ENCODE measurements at places on chromosomes 6 and 20.

GRCh38 chr6:130840050-130840449, 12.8 kb downstream of the SMLR1 start:
- no peak for DNase-seq

DNA sequence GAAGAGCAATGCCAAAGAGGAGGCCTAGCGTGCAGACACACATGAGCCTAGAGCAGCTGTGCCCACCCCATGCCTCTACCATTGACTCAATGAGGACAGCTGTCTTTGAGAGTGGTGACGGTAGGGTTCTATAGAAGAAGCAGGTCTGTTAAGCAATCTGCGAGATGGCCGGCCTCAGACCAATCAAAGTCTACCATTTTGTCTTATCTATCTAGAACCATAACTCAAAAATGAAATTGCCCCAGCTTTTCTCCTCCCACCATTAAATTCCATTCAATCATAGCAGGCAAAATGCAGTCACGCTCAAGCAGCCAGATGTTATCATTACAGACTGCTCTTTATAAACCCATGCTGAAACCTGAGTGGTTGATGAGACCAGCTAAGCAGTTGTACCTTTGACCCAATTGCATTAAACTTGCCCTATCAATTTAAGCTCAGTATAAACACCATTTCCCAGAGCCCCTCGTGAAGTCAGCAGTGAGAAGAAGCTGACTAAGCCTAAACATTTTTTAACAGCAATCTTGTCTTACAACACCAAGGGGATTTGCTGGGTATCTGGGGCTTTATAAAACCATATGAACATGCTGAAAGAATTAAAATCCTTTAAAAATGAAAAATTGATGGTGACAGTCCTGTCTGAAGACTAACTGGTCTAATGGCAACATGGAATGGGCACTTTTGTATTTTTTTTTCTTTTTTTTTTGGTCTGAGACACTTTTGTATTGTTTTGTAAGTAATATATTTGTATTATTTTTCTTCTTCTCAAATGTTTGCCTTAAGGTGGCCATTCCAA, 57.5 kb downstream of the FOXC1 start:
- peak; percentile 91 for DNase-seq

DNA sequence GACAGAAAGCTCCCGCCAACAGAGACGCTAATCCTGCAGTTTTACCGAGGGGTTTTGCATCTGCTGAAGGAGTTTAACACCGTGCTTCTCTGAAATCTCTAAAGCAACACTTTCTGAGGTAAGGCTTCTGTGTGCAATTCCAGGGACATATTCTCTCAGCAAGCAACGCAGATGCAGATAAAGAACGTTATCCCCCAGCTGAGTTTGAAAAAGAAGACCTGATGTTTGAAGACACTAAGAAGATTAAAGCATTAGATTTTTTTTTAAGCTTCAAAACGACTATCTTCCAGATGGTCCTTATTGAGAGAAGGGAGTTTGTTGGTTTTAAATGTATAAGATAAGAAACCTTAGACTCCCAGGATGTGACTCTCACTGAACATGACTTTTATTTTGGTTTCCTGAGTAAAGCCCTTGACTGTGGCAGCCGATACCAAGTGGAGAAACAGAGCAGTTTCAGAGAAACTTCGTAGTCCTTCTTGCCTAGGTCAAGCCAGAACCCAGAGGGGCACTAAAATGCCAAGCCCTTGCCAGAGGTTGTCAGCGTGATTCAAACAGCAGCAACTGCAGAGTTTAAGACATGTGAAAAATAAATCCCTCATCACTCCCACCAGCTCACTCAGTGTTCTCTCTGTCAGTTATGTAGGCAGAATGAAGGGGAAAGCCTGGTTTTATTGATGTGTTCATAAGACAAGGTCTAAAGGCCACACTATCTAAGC, 353.3 kb upstream of the CNR1 start:
- no peak for DNase-seq

DNA sequence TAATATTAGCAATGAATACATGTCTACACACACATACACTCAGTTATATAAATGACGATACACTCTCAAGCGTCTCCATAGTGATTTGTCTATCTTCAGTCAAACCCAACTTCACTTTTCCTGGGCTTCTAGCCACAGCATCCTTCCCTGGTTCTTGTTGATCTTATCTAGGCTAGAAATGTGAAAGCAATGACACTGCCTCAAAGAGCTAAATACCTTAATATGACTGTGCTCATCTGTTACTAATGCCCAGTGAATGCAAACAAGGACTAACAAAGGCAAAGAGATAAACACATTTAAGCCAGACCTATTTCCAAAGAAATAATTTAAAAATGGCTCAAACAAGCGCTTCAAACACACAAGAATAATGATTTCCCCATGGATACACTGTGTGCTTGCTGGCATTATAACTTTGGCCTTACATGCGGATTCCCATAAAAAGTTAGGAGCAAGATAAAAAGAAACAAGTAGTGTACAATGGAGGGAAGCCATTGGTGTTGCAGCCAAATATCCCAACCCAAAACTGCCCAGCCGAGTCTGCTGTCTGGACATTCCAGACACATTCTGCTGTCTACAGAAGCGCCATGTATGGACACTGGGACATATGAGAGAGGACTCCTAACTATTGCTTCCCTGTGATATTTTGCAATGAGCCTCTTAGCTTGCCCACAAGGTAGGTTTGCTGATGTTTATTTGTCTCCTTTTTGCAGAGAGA, 19.5 kb upstream of the DAAM2 start:
- DNase-seq, result peak; percentile 6

DNA sequence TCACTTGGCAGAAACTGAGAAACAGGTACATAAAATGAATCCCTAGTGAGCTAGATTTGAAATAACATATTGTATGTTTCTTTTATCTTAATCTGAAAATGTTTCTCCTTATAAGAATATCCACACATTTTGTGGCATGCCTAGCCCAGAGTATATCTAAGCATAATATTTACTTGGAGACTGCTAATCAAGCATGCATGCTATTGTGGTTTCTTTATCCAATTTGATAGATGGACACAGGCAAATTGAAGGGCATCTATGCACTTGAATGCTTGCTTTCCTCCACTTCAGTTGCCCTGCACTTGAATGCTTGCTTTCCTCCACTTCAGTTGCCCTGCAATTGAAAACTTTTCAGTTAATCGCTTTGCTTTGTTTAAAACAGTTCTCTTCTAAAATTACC, 729.8 kb downstream of the TBC1D32 start:
- DNase-seq, result no peak

- peak; percentile 19 for DNase-seq
Measured at GRCh38 chr6:109001291-109001894, 93.3 kb downstream of the SESN1 start.

DNA sequence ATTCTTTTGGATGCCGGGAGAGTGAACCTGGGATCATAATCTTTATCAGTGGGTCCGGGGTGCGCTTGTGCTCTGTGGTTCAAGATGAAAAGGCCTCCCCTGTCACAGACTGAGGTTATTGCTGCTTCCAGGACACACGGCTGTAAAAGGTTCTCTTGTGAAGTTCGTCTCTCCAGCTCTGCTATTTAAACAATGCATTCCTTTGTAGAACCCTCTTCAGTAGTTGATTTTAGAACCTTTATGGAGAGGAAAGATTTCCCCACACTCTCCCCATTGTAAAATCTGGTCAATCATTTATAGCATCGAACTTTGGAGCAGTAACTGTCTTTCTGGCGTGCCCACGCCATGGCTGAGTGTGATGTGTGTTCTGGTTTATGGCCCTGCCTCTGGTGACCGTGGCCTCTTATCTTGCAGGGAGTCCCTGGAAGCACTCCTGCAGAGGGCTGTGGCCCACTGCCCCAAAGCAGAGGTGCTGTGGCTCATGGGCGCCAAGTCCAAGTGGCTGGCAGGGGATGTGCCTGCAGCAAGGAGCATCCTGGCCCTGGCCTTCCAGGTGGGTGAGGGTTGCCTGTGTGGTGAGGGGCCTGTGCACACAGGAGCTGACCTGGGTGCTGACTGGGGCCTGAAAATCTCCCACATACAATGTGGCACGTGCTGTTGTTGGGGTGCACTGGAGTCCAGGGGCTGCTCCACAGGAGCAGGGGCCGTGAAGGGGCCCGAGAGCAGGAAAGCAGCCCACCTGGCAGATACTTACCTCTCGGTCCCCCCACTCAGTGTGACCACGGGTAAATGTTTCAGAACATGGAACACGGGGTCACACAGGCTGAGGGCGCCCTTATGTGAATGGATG, 11.6 kb upstream of the C20orf204 start:
- no peak for DNase-seq

GRCh38 chr6:40439026-40439800, 148.0 kb downstream of the LRFN2 start:
- DNase-seq, result no peak

DNA sequence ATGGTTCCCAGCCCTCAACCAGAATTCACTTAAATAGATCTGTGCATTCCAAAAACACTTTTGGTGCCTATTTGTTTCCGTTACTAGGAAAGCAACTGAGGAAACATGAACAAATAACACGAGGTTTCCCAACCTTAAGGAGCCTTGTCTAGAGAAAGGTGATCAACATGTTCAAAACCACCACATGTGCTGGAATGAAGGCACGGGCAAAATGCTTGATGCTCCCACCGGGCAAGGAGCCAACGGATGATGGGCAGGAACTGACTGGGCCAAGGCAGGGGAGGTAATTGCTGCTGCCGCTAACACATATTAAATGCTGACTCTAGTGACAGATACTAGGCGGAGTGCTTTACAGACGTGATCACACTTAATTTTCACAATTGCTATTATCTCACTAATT, 2.5 kb downstream of the MYLK4 start:
- no peak for DNase-seq

GRCh38 chr6:30683183-30683979, 3.1 kb downstream of the PPP1R18 start:
- DNase-seq, result no peak

DNA sequence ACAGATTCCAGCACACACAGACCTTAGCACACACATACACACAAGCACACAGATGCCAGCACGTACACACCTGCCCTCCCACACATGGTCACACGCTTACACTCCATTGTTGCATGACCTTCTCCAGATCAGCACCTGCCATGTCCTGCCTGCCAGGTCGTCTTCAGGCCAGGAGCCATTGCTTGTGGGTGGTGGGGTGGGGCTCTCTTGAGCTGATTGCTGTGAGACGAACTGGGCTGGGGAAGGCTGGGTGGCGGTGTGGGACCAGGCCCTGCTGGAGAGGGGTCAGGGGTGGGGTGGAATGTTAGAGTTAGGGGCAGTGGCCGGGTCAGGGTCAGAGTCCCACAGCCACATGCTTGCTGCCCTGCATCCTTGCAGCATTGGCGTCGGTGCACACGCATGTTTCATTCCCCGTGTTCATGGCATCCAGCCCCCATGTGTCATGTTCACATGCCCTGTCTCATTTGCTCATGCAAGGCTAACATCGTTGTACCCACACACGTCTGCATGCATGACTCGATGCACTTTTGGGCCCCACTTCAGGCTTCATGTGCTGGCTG, 6.5 kb upstream of the NPBWR2 start:
- no peak for DNase-seq

DNA sequence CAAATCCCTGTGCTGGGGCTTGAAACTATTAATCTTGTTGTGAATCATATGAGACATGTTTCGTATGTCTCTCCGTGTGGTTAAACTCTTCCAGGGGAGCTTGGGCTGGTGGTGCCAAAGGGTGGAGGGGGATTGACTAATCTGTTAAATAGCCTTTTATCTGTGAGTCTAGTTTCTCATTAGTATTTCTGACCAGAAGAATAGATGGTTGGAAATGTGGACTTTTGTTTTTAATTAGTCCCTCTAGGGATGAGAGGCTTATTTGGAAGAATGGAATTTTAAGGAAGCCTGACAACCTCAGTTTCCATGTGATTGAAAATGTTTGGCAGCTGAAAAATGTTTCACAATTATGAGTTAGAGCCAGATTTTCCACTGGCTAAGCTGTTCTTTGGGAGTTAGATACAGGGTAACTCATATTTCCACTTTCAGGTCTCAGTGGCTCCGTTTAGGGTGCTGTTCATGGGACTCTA, 117.3 kb downstream of the BCKDHB start:
- no peak for DNase-seq

- peak; percentile 89 for DNase-seq
Measured at GRCh38 chr6:52929321-52930164, 20.0 kb upstream of the GSTA3 start.

DNA sequence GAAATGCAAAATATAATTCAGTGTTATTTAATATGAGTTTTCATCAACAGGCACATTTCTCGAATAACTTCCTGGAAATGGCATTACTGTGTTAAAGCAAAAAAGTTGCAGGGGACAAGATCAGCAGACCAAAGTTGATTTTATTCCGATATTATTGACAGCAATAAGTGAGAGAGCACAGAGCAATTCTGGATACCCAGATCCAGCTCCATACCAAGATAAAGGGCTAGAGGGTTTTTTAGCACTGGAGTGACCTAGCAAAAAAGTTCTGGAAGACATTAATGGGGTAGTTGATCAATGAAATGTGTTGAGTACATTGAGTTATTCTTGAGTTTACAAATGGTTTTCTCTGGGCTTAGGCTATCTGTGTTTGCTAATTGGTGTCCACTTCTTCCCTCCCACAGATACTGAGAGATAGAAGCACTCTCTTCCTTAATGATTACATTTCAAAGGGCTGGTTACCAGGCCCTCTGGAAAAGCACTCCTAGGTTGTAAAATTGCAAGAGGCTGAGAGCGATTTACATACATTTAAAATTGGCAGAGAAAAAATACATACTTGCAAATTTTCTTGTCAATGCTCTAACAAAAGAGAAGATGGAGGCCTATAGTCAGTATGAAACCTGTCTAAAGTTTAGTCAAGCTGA, 47.0 kb upstream of the MANEA start:
- no peak for DNase-seq

DNA sequence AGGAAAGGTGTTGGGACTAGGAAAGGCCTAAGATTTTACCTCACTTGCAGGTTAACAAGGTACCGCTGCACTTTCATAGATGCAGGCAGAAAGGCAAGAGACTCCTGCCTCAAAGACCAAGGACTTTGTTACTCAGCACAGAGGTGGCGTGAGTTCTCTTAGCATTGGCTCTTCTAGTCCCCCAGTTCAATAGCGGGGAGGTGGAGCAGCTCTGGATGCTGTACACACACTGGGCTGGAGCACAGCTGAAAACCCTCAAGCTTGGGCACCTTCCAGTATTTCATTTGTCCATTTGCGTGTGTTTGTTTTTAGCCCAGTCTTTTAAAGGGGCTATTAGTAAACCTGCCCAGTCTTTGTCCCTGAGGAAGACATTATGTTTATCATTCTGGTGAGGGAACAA, 345.2 kb downstream of the FARS2 start:
- no peak for DNase-seq

- DNase-seq, result no peak
Measured at GRCh38 chr6:115091461-115091860, 748.6 kb upstream of the HS3ST5 start.

- no peak for DNase-seq
Measured at GRCh38 chr20:25160467-25160866, 35.0 kb upstream of the ENTPD6 start.

GRCh38 chr6:131910956-131911355, 40.2 kb downstream of the CCN2 start:
- DNase-seq, result no peak

- DNase-seq, result no peak
Measured at GRCh38 chr20:17681726-17682102, 328 bp downstream of the RRBP1 start.
